Epithelial cell of esophagus (primary cell): ENCODE measurements at places on chromosomes 5 and 9.

DNA sequence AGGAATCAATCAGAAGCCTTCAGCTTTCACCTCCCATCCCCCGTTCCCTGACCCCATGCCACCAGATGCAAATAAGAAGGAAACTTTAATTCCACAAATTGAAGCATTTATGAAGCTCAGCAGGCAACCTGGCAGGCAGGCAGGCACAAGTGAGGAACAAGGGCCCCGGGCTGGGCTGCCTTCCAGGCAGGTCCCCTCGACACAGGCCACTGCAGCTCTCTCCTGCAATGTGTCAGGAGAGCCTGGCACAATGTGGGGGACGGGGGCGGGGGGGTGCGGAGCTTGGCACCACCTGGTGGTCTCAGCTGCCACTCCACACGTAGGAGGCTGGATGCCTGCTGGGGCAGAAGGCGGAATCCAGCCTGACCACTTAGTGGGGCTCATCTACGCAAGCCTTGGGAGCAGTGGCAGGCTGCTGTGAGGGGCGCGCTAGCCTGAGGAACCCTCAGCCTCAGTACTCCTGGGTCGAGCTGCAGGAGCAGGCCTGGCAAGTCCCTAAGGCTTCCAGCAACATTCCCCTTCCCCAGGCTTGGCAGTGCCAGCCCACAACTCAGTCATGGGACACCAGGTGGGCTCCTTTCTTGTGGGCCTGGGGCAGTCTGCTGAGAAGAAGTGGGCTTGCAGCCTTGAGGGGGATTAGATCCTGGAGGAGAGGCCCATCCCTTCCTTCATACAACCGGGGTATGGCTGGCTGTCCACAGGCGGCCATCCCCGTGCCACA is 50.2 kb upstream of the KCNMB1 start:
- DNase-seq = no peak

- no peak for DNase-seq
Measured at GRCh38 chr5:107395632-107396350, 274.9 kb downstream of the EFNA5 start.

GRCh38 chr5:68237715-68238114 is 22.2 kb downstream of the PIK3R1 start:
- no peak for DNase-seq

- DNase-seq = no peak
Measured at GRCh38 chr5:160957312-160957861, 105.4 kb upstream of the ATP10B start.

DNA sequence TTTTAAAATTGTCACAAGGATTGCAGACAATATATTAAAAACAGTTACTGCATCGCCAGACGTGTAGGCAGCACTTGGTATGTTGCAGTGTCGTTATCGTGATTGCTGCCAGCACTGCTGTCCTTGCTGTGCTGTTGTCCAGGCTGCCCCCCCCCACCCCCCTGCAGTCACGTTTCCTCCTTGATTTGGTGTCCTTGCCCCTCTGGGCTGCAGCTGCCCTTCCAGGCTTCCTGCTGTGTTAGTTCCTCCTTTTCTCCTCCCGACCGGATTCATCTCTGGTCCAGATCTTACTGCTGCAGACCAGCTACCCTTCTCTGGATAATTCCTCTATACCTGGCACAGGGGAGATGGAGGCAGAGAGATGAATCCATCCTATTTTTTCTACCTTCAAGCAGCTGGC is 298.9 kb downstream of the TRIM32 start:
- no peak for DNase-seq
